ENCODE measurements at places on chromosomes 6 and 20.

GRCh38 chr6:474453-475185 is 83.1 kb downstream of the IRF4 start:
- peak; percentile 48 for DNase-seq

DNA sequence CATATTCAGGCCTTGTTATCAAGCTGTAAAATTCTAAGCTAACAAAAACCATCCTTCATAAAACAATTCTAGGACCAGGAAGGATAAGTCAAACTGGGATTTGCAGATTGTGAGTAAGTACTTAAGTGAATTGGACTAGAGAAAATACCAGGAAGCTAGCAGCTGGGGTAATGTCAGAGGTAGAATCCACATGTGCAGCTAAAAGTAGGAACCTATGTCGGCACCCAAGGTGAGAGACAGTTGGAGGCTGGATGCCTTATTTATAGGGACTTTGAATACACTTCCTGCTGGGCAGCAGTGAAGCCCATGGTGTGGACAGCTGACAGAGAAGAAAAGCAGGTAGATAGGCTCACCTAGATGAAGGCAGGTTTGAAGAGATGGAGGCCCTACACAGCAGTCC is 127.3 kb downstream of the FLRT3 start:
- DNase-seq: no peak

GRCh38 chr6:35781290-35781689 is 471 bp downstream of the CLPSL1 start:
- no peak for DNase-seq

DNA sequence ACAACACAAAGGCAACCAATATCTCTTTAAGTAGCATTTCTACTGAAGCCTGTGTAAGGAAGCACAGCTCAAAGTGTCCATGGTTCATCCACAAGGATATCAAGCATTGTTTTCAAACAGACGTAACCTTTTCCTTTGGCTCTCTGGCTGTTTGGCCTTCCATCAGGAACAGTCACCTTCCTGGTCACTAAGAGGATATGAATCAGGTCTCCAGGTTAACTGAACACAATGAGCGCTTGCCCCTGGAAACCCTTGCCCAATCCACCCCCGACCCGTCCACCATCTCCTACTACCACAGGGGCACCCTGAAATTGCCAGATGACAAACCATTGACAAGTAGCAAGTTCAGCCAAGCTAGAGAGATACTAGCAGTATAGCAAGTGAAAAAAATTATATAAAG is 114.4 kb upstream of the COL21A1 start:
- no peak for DNase-seq

DNA sequence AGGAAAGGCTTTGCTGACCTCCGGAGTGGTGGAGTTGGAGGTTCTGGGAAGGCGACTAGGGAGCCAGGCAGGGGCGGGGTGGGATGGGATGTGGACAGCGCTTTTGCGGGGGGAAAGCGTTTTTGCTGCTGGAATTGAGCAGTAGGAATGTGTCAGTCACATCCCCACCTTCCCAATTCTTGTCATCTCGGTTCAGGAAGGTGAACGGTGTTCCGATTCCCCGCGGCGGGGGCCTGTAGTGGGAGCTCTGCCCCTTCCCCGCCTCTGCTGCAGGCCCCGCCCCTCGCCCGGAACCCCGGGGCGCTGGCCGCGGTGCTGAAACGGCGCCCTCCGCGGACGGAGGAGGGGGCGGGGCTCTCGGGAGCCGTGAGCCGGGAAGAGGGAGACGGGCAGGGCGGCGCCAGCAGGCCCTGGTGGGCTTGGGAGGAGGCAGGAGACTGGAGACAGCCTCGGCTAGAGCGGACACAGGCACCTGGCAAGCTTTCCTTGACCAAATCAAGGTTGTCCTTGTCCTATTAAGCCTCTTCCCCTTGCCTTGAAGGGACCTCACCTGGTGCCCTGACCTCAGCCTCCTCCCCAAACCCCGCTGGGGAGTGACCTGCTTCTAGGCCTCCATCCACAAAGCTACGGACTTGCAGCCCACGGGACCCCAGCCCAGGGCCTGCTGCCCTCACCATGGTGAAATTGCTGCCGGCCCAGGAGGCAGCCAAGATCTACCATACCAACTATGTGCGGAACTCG is at the start of gene LHFPL5:
Gene LHFPL5 (plus strand): TSS at position 357 of the 741 bp plus-strand sequence. CDS start 319 bp downstream, at position 676.
- DNase-seq: no peak

- DNase-seq: no peak
Observed at GRCh38 chr6:45854149-45854742, 161.4 kb downstream of the CLIC5 start.

DNA sequence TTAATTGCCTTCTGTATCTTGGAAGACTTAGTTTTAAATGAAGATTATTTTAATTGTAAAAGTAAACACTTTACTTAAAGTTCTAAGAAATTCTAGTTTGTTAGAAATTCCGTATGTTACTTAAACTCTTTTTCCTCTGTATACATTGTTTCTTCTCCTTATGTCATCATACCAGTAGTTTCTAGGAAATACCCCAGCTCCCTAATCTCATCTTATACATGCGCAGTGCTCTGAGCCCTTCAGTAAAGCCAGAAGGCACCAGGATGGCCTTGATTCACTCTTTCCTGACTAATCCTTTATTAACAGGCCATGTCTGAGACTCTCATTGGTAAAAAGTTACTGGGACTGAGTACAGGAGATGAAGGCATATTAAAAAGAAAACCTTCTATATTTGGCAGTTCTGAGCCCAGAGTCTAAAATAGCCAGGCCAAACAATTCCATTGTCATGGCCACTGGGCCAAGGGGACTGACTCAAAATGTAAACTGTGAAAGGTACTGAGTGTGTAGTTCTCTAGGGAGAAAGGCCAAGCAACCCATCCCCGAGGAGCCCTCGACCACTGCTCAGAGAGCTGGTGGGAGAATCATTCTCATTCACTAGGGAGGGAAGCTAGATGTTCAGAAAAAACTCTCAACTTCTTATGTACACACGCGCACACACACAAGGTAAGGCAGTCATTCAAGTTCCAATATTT is 25.0 kb downstream of the SLC22A1 start:
- no peak for DNase-seq

DNA sequence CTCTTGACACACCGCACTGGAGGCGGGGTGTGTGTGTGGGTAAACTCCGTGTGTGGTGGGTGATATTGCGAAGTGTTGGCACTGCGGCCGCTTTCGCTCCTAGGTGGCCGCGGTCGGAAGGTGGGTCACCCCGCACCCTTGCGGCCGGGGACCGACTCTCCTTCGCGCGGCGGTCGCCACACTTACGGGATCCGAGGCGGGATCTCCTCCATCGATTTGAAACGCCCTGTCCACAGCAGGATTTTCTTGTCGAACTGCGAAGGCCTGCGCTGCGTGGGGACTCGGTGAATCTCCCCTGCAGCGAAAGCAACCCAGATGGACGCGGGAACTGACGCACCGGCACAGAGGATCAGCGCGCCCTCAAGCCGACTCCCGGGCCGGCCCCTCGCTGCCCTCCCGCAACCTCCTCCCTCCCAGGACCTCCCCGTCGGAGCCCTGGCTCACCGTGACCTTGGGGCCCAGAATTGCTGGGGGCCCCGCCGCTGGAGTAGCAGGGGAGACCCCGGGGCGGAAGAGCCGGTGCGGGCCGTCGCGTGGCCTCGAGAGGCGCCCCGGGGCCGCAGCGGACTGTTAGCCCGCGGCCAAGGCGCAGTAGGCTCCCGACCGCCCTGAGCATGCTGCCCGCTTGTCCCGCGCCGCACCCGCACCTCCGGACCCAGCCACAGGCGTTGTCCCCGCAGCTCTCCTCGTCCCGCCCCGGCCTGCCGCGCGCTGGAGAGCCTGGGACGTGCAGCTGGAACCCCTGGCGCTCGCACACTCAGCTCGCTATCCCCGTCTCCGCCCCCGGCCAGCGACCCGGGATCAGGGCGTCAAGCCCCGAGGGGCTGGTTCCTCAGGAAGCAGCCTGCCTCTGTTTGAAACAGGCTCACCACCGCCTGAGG is at the start of gene FAM162B:
Gene FAM162B (minus strand): TSS at position 759 of the 881 bp plus-strand sequence. CDS start 143 bp downstream, at position 616.
- DNase-seq: peak; percentile 18

GRCh38 chr6:15980801-15981200 is 148.1 kb upstream of the MYLIP start:
- no peak for DNase-seq
